Right cardiac atrium (tissue), 5 donors: ENCODE measurements at places on chromosomes 5 and 9. TPM values are rescaled to one million over a fixed set of nuclear protein-coding genes. Genes with fewer than 3 reads are reported as not detected.

GRCh38 chr9:8364026-8364752, 564.6 kb upstream of the DMAC1 start:
- no peak for DNase-seq

- no peak for DNase-seq
These were observed 45.3 kb downstream of the PTPN3 start for GRCh38 chr9:109452761-109453160.

DNA sequence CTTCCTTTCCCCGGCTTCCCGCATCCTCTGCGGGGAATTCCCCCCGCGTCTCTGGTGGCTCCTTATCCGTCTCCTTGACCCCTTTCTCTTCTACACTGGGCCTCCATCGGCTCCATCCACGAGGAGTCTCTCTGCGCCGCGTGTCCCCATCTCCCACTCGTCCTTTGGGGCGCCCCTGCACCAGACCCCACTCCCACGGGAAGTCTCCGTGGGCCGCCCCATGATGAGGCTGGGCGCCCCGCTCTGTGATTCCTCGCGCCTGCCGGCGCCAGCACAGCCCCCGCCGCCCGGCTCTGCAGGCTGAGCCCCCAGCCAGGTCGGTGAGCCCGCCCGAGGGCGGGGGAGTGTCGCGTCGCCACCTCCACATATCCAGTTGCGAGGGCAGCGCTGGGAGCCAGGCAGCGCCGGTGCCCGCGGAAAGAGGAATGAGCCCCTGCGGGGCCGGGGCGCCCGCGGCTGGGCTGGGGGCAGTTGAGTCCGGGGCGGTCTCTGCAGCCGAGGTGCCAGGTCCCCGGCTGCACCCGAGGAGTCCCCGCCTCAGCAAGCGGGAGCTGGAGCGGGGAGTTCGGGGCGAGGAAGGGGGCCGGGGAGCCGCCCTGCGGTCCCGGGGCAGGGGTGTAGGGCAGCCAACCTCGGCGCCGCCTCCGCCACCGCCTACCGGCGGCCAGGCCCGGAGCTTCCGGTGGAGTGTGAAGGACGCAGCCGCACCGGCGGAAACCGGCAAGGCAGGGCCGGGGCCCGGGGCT, 2.1 kb upstream of the TRAF1 start:
- DNase-seq, result peak; percentile 92

GRCh38 chr5:62077387-62077786, 228.6 kb upstream of the KIF2A start:
- no peak for DNase-seq

DNA sequence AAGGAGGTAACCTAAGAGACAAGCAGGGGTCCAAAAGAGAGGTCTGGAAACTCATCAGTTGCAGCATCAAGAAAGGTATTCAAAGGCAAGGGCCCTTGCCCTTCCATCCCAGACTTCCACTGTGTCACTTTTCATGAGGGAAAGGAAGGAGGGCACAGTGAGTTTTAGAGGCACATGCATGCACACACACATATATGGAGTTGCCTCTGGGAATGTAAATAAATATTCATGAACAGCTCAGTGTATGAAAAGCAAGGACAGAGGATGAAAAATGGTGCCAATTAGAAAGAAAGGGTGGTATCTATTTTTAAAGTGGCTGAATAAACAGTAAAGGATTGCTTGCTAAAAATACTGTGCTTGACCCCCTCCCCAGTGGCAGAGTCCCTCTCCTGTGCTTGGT, 105.3 kb upstream of the LRRTM2 start:
- no peak for DNase-seq

GRCh38 chr5:76718381-76718832, 2.5 kb downstream of the F2R start:
- peak; percentile 72 for DNase-seq

DNA sequence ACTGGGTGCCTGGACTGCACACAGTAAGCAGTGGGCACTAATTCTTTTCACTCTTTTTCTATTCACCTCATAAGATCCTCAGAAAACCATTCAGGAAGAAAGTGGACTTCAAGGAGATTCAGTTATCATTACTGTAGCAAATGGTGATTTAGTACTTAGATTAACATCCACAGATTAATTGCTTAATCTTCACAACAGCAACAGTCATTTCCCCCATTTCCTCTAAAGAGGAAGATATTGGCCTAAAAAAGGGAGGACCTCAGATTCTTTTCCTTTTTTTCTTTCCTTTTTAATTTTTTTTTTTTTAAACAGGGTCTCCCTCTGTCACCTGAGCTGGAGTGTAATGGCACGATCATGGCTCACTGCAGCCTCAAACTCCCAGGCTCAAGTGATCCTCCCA, 64.4 kb downstream of the AUH start:
- no peak for DNase-seq

- DNase-seq, result no peak
These were observed 91.8 kb upstream of the MVB12B start for GRCh38 chr9:126234681-126235335.

GRCh38 chr9:79360387-79361347, 211.1 kb upstream of the TLE4 start:
- DNase-seq, result no peak

DNA sequence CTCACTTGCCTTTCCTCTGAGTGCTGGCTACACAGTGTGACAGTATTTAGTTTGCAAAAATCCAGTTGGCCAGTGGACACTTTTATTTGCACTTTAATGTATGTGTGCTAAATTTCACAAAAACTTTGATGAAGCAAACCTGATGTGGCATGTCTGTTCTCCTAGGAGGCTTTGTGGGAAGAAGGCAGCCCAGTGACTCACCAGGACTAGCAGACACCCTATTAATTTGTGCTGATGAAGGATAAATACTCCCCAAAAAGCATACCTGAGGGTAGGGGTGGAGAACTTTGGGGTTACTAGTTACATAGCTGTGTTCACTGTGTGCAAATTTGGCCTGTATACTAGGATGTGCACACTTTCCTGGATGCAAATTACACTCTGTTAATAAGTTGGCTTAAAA, 39.3 kb upstream of the IPPK start:
- no peak for DNase-seq

DNA sequence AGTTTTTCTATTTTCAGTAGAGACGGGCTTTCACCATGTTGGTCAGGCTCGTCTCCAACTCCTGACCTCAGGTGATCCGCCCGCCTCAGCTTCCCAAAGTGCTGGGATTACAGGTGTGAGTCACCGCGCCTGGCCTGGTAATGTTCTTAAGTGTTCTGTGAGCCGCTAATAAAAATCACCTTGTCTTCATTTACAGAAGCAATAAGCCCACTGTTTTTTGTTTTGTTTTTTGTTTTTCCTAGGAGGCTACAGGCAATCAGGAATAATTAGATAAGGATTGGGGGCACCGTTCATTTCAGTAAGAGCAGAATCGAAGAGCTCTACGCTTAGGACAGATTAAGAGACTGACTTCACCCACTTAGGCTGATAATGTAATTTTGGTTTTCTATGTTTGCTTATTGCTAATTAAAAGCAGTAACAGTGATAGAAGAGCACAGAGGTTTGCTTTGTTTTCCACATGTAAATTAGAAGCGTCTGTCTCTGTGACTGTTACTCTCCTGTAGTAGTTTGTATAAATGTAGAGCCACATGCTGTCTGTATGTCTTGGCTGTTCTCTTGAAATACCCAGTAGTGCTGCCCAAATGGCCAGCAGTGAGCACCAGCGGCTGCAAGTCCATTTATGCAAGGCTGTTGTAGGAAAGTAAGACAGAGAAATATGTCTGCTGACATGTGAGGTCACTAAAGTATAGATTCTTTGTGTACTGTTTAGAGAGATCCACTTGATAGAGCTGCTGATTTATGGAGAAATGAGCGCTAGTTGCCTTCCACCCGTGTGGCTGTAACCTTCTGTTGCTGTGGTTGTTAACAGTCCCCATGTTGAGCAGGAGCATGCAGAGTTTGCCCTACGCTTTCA, 30.5 kb downstream of the TRIO start:
- no peak for DNase-seq

GRCh38 chr5:101045689-101046088, 142.6 kb upstream of the ST8SIA4 start:
- DNase-seq, result no peak

DNA sequence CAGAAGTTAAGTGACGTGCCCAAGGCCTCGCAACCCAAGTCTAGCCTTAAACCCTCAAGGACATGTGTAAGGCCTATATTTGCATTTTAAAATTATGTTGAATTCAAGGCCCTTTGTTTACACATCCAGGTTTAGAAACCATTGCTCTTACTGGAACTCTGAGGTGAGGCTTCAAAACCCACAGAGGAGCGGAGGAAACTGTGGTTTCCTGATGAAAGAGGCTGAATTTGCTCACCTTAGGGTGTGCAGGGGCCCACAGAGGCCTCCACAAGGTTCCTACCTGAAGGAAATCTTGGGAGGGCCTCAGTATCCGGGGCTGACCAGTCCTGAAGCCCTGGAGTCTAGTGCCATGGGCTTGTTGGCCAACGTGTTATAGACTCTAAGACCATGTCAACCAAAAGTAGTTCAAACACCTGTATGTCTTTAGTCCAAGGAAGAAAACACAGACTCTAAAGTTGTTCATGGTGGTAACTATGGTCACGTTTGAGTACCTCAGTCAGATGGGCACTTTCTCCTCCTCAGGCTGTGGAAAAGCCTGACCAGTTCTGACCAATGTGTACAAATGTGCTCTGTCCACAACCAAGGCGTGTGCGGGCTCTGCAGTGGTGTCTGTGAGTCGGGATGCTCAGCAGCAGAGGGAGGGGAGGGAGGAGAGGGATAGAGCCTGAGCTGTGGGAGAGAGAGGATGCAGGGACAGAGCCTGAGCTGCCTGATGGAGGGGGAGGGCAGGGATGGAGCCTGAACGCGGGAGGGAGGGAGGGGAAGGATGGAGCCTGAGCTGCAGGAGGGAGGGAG, 124.6 kb upstream of the ERCC6L2 start:
- no peak for DNase-seq

GRCh38 chr9:73168298-73168934, 16.8 kb downstream of the ANXA1 start:
- no peak for DNase-seq

DNA sequence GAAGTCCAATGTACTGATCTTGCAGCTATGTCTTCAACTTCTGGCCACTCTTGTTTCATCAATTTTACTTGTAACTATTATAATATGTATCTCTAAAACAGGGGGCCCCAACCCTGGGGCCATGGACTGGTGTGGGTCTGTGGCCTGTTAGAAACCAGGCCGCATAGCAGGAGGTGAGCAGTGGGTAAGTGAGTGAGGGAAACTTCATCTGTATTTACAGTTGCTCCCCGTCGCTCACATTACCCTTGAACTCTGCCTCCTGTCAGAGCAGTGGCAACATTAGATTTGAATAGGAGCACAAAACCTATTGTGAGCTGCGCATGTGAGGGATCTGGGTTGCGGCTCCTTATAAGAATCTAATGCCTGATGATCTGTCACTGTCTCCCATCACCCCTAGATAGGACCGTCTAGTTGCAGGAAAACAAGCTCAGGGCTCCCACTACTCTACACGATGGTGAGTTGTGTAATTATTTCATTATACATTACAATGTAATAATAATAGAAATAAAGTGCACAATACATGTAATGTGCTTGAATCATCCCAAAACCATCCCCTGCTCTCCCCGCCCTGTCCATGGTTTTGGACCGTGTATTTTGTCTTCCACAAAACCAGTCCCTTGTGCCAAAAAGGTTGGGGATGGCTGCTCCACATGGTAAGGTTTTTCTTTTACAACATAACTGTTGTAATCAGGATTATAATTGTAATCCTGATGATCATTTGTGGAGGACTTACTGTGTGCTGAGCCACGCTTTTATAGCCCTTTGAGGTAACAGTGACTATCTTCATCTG, 26.9 kb upstream of the SH3PXD2B start:
- DNase-seq, result no peak

DNA sequence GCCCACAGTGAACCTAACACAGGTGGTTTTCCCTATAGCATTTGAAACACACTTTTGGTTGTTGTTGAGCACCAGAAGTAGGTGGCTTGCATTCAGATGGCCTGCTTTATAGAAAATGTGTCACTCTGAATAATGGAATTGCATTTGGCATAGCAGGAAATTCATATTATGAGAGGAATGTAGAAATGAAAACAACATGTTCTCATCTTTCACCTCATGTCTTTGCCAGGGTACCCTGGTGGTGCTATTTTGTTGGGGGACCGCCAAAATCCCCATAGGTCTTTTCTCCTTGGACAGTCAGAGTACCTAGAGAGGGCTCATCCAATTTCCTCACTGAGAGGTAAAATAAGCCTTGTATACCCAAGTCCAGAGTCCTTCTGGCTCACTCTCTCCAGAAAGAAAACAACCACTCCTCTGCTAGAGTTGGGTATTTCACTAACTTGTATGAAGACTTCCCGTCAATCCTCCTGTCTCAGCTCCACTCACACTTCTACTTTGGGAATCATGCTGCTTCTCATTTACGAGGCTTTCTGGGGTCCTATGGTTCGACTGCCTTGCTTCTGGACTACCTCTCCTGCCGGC, 67.4 kb downstream of the MRPS27 start:
- DNase-seq, result no peak

DNA sequence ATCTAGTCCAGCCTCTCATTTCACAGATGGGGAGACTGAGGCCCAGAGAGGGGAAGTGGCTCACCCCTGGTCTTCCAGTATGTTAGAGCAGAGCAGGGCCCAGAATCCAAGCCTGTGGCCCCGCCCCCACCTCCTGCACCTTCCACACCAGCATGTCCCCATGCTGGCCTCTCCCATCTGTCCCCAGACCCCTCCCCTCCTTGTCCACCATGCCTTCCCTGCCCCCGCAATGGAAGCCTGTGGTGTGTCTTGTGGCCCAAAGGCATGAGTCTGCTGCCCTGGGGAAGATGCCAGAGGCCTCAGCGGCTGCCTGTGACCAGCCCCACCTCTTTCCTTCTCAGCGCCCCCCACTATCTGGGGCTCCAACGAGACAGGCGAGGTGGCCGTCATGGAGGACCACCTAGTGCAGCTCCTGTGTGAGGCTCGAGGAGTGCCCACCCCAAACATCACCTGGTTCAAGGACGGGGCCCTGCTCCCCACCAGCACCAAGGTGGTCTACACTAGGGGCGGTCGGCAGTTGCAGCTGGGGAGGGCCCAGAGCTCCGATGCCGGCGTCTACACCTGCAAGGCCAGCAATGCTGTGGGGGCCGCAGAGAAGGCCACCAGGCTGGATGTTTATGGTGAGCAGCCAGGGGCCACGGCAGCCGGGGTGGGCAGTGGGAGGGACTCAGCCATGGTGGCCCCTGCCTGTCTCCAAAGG, 87.2 kb downstream of the HMCN2 start:
- peak; percentile 35 for DNase-seq

- DNase-seq, result no peak
These were observed 25.7 kb downstream of the CDKN2A start for GRCh38 chr9:21968331-21969010.

DNA sequence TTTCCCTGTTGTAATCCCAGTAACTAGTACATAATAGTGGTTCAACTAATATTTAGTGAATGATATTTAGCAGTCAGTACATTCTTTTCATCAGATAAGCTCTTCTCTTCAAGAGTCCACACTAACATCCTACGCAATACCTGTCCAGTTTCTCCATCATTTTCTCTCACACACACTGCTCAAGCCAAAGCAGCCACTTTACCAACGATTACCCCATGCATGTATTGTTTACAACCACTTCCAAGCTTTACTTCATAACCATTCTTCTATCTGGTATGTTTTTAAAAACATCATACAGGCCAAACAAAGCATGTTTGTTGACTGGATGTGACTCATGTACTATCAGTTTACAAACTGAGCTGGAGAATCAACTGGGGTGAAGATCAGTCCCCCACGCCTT, 7.3 kb downstream of the UBTD2 start:
- no peak for DNase-seq

IQGAP2 gene
- 5.2 TPM for total RNA-seq

CKMT2 gene
- 816 TPM for total RNA-seq

LRRC19 gene
- not detected for total RNA-seq

RFESD gene
- 5.0 TPM for total RNA-seq

CACNA1B gene
- total RNA-seq, result 0.20 TPM

KIF20A gene
- not detected for total RNA-seq
